ENCODE measurements at places on chromosomes 13 and 19.

GRCh38 chr13:50085063-50085462, 69.8 kb downstream of the KCNRG start:
- no peak for DNase-seq

DNA sequence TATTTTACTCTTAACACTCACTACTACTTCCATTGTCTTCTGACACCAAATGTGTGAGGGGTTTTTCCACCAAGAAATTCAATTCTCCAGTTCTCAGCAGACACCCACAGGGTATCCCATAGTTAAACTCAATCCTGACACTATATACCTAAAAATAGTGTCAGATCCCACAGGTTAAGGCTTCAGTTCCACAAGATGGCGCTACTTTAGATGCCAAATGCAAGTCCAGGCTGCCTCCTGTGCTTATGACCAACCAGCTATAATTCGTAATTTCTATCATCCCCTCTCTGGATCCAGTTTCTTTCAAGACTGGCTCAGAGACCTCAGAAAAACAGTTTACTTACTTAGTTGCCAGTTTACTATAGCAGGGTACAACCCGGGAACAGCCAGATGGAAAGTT, 1146.2 kb upstream of the SPRY2 start:
- no peak for DNase-seq

GRCh38 chr13:62635161-62635560, 1219.5 kb upstream of the PCDH20 start:
- DNase-seq = no peak

DNA sequence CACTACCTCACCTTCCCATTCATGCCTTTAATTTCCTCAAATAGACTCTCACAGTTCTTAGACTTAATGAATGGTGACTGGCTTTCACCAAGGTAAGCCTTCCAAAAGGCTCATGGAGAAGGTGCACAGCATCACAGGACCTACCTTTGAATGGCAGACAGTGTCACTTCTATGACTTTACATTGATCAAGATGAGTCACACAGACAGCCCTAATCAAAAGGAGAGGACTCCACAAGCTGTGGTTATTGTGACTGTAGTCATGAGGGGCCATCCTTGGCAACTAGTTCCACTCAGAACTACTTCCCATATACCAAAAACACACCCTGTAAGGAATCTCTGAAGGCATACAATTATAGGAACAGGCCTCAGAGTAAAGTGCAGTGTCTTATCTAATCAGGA, 5.9 kb downstream of the LGALS16 start:
- DNase-seq = no peak

DNA sequence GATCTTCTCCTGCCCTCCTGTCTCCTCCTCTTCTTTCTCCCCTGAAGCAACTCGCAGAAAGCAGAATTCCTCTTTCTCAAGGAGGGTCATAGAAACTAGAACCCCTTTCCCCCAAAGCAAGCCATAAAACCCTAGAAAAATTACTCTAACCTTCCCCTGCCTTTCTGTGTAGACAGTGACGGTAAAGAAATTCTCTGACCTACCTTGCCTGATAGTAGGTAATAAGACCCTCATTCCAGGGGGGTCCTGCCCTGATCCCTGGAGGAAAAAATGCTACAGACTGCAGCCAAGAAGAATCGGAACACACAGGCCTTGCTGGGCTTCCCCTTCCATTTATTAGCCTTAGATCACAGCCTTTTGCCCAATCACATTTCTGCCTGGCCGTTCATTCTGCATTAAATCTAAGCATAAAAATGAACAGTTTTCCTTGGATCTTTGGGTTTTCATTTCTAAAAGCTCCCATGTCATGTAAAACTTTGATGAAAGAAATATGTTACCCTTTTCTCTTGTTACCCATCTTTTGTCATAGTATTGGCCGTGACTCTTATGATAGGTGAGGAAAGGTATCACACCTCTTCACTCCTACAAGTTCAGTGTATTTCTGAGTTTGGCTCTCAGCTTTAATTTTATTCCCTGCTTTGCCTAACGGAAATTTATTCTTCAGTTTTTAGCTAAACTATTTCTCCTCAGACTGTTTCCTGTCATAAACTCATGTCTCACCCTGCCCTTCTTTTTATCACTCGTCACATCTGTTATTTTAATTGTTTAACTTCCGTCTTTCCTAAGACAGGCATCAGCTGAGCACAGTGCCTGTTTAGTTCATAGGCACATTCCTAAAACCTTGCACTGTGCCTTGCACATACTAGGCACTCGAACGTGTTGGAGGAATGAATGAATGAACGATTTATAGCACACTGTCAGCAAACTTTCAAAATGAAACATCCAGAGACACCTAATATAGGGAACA, 20.4 kb upstream of the CPB2 start:
- no peak for DNase-seq

GRCh38 chr13:35648201-35648600, 171.7 kb upstream of the MAB21L1 start:
- no peak for DNase-seq

DNA sequence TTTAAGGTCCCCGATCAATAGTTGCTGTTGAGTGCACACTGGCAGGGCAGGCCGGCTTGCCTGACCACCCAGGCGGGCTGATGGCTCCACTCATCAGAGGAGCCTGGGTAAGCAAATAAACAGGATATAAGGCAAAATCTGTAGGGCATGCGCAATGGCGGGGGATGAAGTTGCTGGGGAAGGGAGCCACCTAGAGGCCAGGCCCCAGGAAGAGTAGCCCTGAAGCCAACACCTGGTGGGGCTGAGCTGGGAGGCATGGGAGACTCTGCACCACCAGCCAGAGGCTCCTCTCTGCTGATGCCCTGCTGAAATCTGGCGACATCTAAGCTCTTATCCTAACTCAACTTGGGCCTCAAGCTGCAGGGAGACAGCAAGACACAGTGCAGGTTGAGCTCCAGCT, 324.3 kb downstream of the ZNF536 start:
- DNase-seq = no peak

GRCh38 chr19:40155749-40156265, 35.4 kb upstream of the MAP3K10 start:
- DNase-seq = no peak

- DNase-seq = no peak
Observed at GRCh38 chr19:3083964-3084363, 10.2 kb upstream of the GNA11 start.

- DNase-seq = no peak
Observed at GRCh38 chr13:38262211-38262610, 87.4 kb upstream of the UFM1 start.

GRCh38 chr19:46065486-46066071, 24.8 kb upstream of the IGFL4 start:
- no peak for DNase-seq

GRCh38 chr19:13856497-13856896, 20.4 kb upstream of the NANOS3 start:
- no peak for DNase-seq

DNA sequence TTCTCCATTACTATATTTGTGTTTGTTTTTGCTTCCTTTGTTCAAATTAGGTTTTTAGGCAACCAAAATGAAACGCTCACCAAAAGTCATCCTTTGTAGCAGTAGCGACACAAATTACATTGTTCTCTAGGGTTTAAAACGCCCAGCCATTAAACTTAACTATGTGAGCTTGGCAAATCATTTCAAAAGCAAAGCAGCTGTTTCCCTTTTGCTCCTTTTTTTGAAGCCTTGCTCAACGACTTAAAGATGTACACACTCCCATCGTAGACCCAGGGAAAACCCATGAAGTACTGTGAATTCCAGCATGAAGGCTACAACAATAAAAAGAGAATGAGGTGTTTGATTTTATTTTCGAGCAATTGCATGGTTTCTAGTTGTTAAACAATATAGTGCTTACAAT, 106.7 kb downstream of the RAP2A start:
- DNase-seq = no peak

- DNase-seq = no peak
Observed at GRCh38 chr19:40744554-40745401, 5.5 kb downstream of the ACTMAP start.

DNA sequence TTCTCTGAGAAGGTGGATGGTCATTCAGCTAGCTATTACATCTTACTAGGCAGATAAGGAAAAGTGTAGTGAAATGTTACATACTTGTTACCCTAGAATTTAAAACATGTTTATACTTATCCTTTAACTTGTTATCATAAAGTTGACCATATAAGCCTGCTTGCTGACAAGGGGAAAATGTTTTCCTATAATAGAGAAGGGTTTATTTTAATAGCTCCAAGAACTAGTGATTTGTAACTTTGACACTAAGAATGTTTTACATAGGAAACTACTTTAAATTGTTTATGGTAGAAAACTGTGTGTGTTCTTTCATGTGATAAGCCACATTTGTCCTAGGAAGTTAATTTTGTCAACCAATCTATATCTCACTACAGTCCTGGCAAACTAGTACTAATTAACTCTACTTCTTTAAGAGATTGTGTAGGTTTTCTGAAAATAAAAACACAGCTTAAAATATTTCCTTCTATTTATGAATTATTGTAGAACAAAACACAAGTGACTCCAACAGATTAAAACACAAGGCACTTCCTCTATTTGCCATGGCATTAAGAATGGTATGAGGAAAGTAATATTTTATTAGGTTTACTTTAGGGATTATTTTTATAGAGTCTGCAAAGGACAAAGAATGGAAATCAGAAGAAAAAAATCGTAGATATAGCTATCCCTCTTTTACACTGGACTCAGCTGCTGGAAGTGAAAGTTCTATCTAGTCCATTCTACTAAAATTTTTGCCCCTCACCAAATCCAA, 233.3 kb upstream of the NBEA start:
- no peak for DNase-seq

DNA sequence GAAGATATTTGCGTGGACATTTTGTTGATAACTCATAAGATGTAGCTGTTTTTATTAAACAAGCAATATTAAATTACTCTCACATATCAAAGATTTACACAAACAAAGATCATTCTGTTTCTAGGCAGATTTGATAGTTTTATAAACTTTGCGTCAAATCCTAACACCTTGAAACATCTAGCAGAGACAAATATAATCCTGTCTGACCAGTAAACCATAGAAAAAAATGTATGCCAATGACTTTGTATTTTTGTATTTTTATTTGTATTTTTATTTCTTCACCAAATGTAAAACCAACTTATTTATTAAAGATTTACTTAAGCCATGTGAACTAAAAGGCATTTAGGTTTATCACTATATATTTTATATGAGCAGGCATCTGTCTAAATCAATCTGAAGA, 494.6 kb downstream of the GPC5 start:
- no peak for DNase-seq

DNA sequence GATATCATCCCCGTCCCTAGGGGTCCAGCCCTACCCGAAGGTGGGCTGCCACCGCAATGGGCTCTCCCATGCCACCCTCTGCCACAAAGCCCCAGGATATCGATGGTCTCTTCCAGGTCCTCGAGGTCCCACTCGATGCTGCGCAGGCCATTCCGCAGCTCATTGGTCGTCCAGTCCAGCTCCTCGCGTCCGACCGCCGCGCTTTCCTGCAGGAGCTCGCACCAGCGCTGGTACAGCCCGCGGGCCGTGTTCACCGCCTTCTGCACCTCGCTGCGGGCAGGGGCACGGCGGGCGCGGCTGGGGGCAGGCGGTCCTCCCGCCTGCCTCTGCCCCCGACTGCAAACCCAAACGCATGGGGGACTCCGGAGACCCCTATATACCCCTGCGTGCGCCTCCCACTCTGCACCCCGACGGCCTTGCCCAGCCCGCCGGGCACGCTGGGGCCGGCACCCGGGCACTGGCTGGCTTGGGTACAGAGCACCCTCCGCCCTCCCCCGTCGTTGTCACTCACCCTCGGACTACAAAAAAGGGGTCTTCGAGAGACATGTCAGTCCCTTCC, 468 bp downstream of the STX10 start:
- peak; percentile 12 for DNase-seq

DNA sequence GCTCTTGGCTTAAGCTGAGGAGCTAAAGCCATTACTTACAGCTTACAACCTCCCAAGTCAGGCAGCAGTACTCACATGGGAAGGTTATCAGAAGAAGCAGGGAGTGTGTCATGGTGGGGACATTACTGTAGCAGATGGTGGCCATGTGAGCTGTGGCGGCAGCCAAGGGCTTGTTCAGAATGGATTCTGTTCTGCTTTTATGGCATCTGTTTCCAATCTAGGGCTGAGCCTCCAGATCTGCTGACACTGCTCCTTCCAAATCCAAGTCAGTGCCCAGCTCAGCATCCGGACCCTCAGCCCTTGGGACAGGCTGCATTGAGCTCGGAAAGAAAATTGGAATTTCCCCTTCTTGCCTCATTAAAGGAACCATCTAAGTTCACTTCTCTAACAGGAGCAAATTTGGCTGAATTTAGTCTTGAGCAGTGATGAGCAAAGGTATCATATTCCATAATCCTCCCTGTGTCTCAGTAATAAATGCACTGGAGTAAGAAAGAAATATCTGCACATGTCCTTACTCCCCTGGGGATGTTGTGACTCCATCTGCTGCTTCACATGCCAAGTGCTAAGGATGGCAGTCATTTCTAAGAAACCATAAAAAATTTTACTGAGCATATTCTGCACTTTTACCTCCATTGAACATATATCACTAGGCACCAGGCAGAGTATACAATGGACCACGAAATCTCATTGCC, 73.9 kb downstream of the KCTD12 start:
- no peak for DNase-seq

DNA sequence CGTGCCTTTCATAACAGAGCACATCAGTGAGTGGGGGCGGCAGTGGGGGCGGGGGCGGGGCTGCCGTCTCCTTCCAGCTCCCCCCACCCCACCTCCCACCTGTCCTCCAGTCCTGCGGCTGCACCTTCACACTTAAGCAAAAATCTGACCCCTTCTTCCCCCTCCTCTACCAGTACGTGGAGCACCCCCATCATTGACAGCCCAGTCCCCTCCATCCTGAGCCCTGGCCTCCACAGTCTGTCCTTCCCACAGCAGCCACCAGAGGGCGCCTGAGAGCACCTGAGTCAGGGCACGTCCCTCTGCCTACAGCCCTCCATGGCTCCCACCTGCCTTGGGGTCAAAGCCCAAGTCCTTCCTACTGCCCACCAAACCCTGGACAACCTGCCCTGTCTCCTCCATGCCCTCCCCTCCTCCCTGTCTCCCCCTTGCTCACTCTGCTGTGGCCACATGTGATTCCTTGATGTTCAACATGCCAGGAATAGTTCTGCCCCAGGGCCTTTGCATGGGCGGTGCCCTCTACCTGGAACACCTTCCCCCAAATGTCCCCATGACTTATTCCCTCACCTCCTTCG, 4.0 kb downstream of the EBI3 start:
- peak; percentile 20 for DNase-seq

DNA sequence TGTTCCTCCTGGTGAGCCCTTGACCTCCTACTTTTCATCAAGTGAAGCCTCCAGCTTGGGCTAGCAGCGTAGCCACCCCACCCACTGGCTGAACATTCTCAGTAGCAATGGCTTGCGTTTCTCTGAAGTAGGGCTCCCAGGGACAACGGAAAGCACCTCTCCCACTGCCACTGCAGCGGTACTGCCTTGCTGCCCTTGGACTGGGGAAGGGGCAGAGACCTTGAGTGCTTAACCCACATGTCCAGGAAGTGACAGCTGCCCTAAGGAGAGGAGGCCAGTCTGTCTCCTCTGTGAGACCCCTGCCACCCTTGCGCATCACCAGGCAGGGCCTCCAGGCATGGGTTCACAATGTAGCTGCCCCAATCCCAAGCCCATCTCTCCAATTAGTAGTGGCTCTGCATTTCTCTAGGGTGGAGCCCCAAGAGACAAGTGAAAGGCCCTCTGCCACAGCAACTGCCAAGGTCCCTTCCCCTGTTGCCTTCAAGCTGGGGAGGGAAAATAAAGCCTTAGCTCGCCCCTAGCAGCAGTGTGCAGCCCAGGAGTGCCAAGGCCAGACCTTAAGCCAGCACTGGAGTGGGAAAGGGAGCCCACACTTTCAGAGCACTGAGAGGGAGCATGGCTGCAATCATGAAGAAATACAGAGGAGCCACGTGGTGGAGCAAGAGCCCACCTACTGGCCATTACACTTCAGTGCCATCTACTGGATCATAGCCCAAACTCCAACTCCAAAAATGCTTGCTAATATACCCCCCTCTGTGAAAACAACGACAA, 175.9 kb upstream of the TRPC4 start:
- no peak for DNase-seq

Data from thymus (tissue), 14 donors.